ENCODE measurements at places on chromosomes 3 and 15.

DNA sequence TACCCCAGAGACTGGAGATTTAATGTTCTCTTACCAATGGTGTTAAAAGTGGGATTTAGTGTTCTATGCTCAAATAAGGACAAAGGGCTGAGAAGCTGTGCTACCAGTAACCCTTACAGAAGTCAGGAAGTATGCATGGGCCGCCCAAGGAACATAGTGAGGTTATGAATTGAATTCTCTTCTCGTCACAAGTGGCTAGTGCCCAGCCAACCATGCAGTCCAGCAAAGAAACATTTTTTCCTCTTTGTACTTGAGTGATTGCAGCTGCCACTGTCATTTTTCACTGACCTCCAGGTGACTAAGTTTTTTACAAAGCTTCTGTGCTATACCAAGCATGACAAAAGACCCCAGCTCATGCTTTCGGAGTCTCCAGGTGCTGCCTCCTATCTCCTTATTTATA lies 110.6 kb upstream of the DCBLD2 start:
- DNase-seq = no peak

DNA sequence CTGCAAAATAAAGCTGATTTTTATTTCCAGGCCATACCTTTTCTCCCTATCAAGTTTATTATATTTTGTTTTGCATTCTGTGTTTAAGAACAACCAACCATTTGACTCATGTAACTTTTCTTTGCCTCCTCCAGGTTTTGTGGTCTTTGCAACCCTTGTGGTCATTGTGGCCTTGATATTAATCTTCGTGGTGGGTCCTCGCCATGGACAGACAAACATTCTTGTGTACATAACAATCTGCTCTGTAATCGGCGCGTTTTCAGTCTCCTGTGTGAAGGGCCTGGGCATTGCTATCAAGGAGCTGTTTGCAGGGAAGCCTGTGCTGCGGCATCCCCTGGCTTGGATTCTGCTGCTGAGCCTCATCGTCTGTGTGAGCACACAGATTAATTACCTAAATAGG lies 27.6 kb downstream of the NIPA2 start:
- no peak for DNase-seq

GRCh38 chr3:67640023-67640660 lies 14.3 kb downstream of the SUCLG2 start:
- DNase-seq = no peak

- DNase-seq = peak; percentile 95
Observed at GRCh38 chr15:66497502-66498455, at the start of gene SNAPC5. Gene SNAPC5 (minus strand): TSS chr15:66497762. CDS start chr15:66497731, 31 bp downstream.

- no peak for DNase-seq
Observed at GRCh38 chr3:189512039-189512438, 119.2 kb upstream of the TP63 start.

DNA sequence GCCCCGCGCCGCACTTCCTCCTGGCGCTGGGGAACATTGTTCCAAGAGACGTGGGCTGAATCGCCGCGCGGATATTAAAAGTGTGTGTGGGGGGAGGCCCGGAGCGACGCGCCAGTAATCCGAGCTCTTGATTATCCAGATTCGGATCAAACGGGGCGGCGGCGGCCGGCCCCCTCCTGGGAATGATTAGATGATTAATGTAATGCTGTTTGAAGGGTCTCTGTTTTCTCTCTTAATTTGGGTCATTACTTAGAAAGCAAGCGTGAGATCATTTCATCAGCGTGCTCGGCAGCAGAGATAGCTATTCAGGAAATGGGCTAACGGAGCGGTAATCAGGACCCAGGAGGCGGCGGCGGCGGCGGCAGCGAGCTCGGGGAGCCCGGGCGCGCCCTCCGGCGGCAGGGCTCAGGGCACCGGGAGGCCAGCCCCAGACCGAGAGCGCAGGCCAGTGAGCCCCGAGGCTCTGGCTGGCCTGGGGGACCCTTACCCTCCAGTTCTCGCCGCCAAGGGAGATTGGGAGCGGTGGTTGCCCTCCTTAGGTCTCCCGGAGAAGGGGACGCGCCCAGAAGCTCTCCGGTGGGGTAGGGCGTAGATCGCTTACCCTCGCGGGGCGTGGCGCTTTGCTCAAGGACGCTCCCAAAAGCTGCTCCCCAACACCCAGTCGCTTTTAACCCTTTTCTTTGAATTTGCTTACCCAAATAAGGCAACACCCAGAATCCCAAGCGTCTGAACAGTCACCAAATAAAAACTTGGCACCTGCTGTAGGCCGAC lies 4.5 kb downstream of the FEZF2 start:
- DNase-seq = no peak

DNA sequence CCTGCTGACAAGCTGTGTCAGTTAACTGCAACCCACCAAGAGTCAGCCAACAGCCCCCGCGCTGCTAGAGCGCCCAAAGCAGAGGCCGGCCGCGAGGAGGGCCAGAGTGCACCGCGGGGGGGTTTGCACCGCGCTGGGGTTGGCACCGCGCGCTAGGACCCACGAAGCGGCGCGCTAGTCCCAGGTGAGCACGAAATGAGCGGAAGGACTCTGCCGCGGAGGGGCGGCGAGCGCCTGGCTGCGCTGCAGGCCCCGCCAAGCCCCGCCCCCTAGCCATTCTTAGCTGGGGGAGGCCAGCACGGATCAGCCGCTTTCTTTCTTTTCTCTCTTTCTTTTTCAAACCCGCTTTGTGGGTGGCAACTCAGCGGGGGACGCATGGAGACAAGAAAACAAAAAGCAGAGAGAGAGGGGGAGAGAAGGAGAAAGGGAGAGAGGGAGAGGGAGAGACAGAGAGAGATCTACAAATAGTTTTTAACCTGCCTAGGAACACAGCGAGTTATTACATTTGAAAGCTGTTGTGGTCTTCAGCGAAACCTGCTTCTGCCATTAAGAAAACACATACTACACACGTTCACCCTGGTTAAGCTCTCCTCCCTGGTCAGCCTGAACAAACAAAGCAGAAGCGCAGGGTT lies 6.9 kb upstream of the FOXB1 start:
- DNase-seq = no peak
